ENCODE measurements at places on chromosomes 2 and 18.

GRCh38 chr18:11801573-11801972 lies 49.6 kb upstream of the CHMP1B start:
- no peak for DNase-seq

- no peak for DNase-seq
Measured at GRCh38 chr18:31248783-31249521, 69.0 kb upstream of the DSG1 start.

GRCh38 chr2:63055226-63056106 lies 4.8 kb downstream of the OTX1 start:
- no peak for DNase-seq

- DNase-seq, result no peak
Measured at GRCh38 chr2:17171446-17172049, 346.7 kb downstream of the RAD51AP2 start.

DNA sequence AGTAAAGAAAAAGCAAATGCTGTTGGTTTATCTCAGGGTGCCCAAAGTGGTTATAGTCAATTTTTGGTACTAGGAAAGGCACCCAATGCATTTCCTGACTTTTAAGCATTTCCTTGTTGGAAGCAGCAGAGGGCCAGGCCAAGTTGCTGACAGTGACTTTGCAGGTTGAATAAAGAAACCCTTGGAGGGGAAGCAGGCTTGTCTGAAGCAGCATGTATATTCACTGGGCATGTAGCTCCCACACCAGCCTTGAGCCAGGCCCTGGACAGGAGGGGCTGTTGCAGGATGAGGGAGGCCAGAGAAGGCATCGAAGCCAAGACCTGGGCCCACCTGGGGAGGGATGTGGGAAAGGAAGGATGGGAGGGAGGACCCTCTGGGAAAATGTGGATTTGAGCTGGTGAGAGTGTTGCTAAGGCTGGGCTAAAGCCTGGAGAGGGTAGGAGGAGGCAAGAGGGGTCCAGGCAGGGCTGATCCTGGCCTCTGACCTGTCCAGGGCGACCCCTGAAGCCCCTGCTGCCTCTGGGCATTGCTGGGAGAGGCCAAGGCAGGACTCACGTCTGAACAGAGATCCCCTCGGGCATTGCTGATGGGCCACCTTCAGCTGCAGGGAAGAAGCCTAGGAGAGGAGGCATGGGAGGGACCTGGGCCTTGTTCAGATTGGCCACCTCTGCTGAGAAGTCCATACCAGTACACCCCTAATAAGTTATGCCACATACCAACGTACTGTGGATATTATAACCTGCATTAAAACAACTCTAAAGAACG lies 79.6 kb downstream of the STPG4 start:
- no peak for DNase-seq

GRCh38 chr18:49226243-49227000 lies 234.0 kb downstream of the DYM start:
- DNase-seq, result no peak

GRCh38 chr2:44242904-44243303 lies 32.4 kb upstream of the SLC3A1 start:
- no peak for DNase-seq

DNA sequence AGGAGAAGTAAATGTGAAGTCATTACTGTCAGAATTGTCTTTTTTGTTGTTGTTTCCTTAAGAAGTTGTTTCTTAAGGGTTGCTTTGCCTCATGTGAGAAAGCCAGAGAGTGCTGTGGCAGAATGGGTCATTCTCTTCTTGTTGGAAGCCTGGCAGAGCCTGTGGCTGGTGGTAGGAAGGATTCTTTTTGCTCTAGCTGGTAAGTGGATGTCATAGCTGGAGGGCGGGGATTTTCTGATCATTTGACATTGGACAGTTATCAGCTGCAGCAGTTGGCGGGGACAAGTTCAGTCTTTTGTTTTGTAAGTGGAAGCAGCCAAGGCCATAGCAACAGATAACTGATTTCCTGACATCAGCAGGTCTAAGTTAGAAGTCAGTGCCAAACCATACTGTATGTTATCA lies 5.5 kb upstream of the RMDN2 start:
- no peak for DNase-seq

DNA sequence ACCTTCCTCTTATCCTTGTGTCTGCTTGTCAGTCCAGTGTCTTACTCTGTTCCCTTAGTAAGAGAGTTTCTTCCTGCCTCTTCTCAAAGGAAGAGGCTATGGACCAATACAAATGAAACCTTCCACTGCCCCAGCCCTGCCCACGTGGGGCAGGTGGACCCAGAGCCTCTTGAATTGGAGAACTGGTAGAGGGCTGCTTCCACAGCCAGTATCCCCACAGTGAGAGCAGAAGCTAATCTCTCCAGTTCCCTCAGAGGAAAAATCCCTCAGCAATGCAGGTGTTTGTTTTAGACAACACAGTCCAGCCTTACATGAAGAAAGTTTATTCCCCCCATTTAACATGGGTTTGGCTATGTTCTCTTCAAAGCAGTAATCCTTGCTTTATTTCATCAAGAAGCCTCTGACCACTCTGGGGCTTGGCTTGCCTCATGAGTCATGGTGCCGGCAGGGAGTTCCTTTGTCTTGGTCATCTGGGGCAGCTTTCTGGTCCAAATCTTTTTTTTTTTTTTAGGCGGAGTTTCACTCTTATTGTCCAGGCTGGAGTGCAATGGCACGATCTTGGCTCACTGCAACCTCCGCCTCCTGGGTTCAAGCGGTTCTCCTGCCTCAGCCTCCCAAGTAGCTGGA lies 6.5 kb upstream of the CYBRD1 start:
- no peak for DNase-seq

DNA sequence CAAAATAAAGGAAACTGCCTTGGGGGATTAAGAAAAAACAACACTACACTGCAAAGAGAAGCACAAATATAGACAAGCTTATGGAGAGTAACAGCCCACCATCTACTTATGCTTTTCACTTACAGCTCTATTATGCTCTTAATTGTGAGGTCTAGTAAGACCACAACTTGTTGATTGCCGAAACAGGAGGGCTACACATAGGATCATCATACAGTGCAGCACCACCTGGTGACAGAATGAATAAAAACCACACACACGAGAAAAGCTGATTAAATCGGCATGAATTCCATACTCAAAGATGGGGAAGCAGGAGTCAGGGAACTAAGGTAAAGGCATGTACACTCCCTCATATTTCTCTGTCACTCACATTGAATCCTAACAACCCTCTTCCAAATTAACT lies 259.2 kb downstream of the IKZF2 start:
- no peak for DNase-seq

GRCh38 chr18:56468396-56468795 lies 170.0 kb downstream of the TXNL1 start:
- no peak for DNase-seq

DNA sequence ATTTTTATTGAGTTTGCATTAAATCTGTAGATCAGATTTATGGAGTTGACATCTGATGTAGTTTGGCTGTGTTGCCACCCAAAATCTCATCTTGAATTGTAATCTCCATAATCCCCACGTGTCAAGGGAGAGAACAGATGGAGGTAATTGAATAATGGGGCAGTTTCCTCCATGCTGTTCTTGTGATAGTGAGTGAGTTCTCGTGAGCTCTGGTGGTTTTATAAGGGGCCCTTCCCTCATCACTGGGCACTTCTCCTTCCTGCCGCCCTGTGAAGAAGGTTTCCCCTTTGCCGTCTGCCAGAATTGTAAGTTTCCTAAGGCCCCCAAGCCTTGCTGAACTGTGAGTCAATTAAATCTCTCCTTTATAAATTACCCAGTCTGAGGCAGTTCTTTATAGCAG lies 32.2 kb downstream of the ZC3H15 start:
- no peak for DNase-seq

GRCh38 chr18:906416-907114 lies 1.9 kb downstream of the ADCYAP1 start:
- DNase-seq, result no peak

GRCh38 chr2:210938228-210938627 lies 381.8 kb downstream of the CPS1 start:
- DNase-seq, result no peak

- no peak for DNase-seq
Measured at GRCh38 chr18:10381951-10382350, 72.5 kb upstream of the APCDD1 start.

GRCh38 chr18:21853775-21854552 lies 113.4 kb downstream of the MIB1 start:
- DNase-seq, result no peak

DNA sequence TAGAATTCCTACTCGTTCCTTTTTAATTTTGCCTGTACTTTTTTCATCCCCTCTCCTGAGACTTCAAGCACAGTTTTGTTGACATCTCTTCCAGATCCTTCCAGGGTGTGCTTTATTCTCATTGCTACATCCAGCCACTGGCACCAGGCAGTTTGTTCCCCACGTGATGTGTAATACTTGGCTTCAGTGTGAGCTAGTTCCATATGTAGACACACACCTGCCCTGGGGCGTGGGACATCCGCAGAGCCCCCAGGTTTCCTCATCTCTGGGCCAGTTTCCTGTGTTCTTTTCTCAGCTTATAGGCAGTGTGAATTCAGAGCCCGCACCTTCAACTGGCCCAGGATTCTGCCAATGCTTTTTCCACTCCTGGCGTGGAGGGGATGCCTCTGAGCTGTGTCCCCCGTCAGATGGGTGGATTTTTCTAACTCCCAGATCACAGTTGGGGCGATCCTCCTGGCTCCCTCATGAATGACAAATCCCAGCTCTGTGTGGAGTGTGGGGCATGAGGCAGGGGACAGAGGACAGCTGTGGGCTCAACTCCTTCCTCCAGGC lies 46.6 kb downstream of the DIPK1C start:
- DNase-seq, result no peak

- no peak for DNase-seq
Measured at GRCh38 chr2:133673305-133673905, 105.1 kb upstream of the NCKAP5 start.

DNA sequence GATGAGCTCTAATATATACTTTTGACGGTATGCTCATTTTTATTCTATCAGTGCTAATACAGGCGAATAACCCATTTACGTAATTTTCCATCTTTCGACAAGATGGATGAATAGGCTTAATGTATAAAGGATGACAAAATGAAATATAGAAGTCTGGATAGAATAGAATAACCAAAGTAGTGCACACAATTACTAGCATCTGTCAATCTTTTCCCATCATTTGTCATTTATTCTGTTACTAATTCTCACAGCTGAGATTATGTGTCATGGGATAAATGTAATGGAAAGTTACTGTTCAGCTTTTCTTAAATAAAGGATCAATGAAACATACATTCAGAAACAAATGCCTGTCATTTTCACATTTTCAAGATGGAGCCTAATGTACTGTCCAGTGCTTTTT lies 548.6 kb downstream of the LRRTM4 start:
- no peak for DNase-seq

GRCh38 chr2:198252472-198252871 lies 448.1 kb downstream of the PLCL1 start:
- no peak for DNase-seq

GRCh38 chr2:41329040-41329439 lies 718.8 kb upstream of the PKDCC start:
- no peak for DNase-seq

- no peak for DNase-seq
Measured at GRCh38 chr2:81858998-81859397, 1554.4 kb upstream of the LRRTM1 start.

GRCh38 chr2:31202833-31203232 lies 14.5 kb downstream of the CAPN14 start:
- no peak for DNase-seq

DNA sequence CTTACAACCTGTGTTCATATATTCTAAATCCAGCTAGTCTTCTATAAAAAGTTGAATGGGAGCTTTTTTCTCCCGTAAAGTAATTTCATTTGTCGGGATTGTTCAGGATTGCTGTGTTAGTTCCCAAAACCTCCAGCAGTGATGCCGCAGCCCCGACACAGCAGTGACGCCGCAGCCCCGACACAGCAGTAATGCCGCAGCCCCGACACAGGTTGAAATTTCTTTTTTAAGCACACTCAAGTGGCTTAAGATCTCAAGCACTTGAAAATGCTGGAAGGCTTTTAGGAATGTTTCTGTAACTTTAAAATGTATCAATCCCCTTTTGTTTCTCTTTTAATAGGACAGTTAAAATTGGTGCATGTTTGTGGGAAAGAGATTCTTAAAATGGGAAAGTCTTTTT lies 145.4 kb downstream of the DCDC2C start:
- DNase-seq, result no peak

DNA sequence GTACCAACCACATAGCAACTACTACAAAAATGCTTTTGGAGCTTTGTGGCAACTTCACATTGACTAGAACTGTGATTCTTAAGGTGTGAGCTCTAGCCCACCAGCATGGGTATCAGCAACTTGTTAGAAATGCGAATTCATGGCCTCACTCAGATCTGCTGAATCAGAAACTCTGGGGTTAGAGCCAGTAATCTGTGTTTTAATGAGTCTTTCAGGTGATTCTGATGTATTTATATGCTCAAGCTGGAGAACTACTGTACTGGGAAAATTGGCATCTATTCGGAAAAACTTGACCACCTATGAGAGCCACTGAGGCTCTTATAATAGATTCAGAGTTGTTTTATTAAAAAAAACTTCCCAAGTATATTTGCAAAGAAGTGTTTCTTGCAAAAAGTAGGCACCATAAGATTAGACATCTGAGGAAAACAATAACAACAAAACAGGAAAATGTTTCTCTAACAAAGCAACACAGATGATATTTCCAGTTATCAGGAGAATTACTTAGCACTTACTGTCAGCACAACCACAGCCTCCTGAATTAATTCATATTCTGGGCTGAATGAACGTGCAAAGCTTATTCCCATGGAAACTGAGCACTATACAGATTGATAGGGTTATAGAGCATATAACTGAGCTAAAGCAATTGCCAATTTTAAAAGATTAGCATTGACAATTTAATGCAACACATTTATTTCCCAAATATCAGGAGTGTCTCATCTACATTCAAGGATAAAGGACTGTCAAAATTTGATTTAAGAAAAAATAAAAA lies 71.6 kb downstream of the NCKAP5 start:
- no peak for DNase-seq

DNA sequence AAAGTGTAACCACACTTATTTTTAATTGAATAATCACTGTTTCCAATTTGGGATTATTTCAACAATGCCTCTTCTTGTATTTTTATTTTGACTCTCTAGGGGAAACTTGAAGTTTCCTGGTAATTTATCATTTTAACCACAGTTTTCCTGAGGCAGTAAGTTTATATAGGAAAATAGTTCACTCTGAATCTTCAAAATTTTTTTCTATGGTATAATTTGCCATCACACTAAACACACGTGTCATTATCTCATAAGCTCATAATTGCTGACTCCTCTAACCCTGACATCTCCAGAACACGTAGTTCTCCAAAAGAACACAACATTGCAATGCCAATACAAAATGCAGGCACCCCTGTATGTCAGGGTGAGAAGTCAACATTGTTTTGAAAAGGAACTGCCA lies 102.2 kb upstream of the FZD7 start:
- no peak for DNase-seq

DNA sequence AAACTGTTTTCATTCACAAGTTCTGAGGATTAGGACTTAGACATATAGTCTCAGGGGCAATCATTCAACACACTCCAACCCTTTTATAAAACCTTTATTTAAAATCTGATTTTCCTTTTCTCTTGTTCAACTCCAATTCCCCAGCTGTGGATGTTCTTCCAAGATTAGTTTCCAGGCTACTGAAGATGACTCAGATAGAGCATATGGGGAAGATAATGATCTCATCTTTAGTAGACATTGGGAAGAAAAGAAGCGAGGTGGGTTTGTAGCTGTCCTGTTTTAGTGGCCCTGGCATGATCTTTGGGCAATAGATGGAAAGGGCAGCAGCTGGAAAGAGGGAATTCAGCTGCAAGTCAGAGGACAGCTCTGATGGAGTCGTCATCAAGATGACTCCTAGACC lies 247.7 kb upstream of the CCDC68 start:
- no peak for DNase-seq

- no peak for DNase-seq
Measured at GRCh38 chr2:37281916-37282315, 42.7 kb downstream of the PRKD3 start.

- no peak for DNase-seq
Measured at GRCh38 chr2:25454824-25455611, 113.3 kb upstream of the DNMT3A start.
